ENCODE measurements at places on chromosomes 5 and 9.
A peak's percentile ranks its signal among the peaks of the same experiment; 100 is the strongest.

- peak; percentile 37 for DNase-seq
These were observed 100.4 kb downstream of the RGS3 start for GRCh38 chr9:113563826-113564497.

DNA sequence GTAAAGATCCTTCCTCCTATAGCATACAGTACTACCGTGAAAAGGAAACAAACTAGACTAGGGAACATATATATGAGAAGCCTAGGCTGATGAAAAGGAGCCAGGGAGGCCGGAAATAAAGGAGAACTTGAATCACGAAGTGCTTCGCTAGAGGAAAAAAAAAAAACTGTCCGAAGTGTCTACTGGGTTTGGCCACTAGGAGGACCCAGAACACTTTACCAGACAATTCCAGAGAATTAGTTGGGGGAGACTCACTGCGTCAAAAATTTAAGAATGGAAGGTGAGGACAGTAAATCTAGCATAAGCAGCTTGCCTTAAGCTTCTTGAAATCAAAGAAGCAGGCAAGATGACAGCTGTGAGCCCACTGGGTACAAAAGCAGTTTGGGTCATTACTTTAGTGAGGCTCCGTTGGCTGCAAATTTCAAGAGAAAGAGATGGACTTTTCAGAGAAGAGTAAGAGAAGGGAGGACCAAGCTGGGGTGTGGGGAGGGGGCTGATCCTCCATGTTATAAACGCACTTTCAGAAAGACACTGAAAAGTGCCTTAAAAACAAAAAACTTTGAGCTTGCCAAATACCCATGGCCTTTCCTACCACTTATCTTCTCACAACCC lies 47.4 kb downstream of the P4HA2 start:
- DNase-seq = no peak

- DNase-seq = peak; percentile 98
These were observed 9.9 kb upstream of the SPARC start for GRCh38 chr5:151696470-151697061.

GRCh38 chr9:76655121-76655541 lies 109.1 kb upstream of the PCA3 start:
- DNase-seq = no peak

DNA sequence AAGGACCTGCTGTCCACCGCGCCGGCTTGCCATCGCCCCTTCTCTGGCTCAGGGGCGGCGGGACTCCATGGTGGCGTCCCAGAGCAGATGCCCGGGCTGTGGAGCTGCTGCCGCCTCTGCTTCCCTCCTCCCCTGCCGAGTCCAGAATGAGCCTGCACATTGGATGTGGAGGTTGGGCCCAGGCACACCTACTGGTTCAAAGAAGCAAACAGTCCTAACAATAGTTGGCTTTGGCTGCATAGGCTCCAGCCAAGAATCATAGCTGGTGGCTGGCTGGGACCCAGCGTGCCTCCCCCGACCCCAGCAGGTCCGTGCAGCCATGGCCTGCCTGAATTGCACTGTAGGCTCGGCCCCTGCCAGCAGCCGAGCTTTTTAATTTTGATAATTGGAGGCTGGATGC lies 25.8 kb downstream of the ADAMTSL2 start:
- no peak for DNase-seq

DNA sequence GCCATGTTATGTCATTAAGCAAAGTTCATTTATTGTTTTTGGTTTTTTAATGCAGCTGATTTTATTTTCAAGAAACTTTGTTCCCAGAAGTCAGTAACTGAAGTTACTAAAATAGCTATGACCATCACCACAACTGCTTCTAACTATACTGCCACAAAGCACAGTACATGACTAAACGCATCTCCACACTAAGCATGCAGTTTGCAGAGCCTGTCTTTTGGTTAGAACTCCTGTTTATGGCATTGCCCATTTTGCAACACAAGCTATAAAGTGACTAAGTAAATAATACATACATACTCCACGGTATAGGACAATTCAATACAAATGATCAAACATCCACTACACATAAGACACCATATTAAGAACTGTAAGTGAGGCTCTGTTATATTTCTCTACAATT lies 109.7 kb downstream of the MLLT3 start:
- no peak for DNase-seq

GRCh38 chr9:7592321-7593316 lies 207.0 kb downstream of the DMAC1 start:
- peak; percentile 64 for DNase-seq

DNA sequence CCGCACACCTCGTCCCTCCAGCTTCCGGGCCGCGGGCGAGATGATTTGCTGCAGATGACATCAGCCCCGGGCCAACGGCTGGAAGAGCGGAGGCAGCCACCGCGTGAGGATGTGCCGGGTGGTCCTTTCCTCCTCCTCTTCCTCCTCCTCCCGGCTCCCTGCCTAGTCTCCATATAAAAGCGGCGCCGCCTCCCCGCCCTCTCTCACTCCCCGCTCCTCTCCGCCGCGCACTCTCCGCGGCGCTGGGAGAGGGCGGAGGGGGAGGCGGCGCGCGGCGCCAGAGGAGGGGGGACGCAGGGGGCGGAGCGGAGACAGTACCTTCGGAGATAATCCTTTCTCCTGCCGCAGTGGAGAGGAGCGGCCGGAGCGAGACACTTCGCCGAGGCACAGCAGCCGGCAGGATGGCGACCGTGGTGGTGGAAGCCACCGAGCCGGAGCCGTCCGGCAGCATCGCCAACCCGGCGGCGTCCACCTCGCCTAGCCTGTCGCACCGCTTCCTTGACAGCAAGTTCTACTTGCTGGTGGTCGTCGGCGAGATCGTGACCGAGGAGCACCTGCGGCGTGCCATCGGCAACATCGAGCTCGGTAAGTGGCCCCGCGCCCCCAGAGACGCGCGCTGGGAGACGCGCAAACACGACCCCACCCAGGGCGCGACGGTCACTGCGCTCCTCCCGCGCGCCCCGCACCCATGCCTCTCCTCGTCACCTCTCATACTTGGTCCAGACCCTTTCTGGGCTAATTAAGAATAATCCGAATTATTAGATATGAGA lies at the start of gene MAP1B:
Gene MAP1B (plus strand): TSS at position 345 of the 770 bp plus-strand sequence. CDS start 57 bp downstream, at position 402.
- peak; percentile 95 for DNase-seq

DNA sequence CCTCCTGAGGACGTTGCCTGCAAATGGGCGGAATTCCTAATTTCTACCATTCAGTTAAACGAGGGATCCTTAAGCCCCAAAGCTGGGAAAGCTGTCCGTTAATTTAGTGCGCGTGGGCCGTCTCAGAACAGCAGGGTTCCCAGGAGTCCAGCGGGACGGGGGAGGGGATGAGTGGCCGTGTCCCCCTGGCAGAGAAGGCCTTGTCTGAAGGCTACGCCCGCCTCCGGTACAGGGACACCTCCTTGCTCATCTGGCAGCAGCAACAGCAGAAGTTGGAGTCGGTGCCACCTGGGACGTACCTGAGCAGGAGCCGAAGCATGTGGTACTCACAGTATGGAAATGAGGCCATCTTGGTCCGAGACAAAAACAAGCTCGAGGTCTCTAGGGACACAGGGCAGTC lies 1.3 kb downstream of the BRD3OS start:
- peak; percentile 43 for DNase-seq

- DNase-seq = peak; percentile 70
These were observed 425.9 kb upstream of the MPDZ start for GRCh38 chr9:13705373-13705772.
